ENCODE measurements at places on chromosomes 16 and 17.

DNA sequence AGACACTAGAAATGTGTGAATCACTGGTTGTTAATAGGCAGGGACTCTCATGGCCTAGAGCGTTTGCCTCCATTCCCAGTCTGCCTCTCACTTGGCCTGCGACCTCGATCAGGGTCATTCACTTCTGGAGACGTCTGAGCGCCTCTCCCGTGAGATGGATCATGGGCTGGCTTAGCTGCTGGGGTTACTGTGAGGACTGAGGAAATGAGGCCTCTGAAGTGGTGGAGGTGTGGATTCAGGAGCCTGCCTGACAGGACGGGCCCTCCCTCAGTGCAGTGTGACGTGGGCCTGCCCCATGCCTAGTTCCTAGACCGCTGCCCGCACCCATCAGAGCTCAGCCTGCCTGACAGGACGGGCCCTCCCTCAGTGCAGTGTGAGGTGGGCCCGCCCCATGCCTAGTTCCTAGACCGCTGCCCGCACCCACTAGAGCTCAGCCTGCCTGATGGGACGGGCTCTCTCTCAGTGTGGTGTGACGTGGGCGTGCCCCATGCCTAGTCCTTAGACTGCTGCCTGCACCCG, 61.9 kb downstream of the BANP start:
- DNase-seq: no peak

GRCh38 chr17:74863420-74864296, 4.0 kb upstream of the GRIN2C start:
- no peak for DNase-seq

DNA sequence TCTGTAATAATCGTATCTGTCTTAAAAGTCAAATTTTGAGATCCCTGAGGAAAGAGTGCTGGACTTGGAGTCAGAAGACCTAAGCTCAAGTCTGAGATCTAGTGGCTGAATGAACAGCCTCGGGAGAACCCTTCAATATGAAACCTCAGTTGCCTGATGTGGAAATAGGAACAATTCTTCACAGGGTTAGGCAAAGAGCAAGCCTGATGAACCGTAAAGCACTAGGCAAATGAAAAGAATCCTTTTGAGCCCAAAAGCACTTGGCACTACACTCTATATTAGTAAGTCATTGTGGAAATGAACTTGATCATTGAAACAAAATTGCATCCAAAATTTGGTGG, 20.2 kb downstream of the TXNDC11 start:
- DNase-seq: no peak

DNA sequence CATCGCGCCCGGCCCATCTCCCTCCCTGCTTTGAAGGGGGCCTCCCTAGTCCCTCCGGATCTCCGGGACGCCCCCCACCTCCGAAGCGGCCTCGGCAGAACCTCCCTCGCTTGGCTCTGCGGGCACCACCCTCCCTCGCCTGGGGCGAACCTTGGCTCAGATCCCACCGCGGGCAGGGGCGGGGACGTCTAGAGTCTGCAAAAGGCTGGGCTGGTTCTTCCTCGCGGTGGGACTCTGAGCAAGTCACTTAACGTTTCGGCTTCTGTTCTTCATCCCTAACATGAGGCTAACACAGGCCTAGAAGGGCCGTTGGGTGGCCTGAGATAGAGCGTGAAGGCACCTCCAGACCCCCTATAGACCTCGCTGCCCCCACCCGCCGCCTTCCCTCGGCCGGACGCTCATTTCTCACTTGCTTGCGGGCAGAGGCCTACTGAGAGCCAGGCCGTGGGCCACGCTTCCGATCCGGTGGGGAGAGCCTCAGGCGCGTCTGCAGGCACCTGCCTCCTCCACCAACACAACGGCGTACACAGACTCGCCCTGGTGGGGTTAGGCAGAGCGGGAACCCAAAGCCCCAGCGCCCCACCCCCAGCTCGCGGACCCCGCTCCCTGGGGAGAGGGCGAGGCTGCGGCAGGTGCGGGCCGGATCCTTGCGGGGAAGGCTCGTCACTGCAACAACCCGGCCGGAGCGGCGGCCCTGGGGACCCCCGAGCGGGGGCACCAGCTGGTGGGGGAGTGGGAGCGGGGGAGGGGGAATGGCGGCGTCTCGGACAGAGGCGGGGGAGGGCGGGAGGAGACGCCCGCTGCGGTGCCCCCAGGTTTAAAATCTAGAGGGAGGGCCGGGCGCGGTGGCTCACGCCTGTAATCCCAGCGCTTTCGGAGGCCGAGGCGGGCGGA, 5.4 kb downstream of the MYO1C start:
- peak; percentile 45 for DNase-seq

Measured in Panc1 (cell line).